Stimulated activated CD8-positive, alpha-beta memory T cell treated with anti-CD3 and anti-CD28 coated beads, Interleukin-4, amount 100 ng/mL, for 1 hour (primary cell): ENCODE measurements at places on chromosomes 2 and 18.

DNA sequence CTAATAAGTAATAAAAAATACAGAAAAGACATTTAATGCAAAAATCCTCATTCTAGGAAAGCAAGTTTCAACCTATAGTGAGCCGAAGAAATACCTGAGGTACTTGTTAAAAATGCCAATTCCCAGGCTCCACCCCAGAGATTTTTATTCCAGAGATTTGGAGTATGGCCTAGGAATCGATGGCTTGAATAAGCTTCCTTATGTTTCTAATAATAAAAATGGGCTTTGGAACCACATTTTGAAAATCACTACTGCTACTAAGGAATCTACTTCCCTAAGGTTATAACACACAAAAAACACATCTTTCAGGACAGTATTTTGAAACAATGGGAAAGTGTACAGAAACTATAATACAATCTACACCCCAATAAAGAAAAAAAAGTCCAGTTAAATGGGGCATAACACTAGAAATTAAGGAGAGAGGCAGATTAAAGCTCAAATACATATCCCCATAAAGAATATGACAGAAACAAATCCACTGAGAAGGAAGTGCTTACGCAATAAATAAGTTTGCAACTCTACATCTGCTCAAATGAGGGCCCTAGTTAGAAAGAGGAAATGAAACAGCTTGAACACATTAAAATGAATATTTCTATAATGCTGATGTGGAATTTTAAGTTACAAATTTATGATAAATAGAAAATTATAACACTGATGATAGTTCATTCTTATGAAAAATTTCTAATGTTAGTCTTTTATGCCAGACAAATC is 103.7 kb downstream of the EPB41L3 start:
- DNase-seq, result no peak

DNA sequence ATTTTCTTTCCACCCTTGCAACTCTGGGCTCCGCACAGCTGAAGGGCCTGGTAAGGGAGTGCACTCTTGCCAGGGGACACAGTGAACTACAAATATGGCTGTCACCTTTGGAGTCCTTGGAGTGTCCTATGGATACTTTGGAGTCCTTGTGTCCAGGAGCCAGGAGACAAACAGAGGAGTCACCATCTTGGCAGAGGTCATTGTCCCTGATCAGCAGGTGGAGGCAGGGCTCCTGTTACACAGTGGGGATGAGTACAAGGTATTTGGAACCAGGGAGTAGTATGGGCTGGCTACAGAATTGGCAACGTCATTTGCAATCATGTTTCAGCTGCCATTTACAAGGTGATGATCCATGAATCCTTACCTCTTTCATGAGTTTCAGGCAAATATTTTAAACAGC is 132.5 kb downstream of the FAM161A start:
- no peak for DNase-seq

GRCh38 chr2:231413456-231413855 is 17.9 kb downstream of the B3GNT7 start:
- DNase-seq, result no peak

DNA sequence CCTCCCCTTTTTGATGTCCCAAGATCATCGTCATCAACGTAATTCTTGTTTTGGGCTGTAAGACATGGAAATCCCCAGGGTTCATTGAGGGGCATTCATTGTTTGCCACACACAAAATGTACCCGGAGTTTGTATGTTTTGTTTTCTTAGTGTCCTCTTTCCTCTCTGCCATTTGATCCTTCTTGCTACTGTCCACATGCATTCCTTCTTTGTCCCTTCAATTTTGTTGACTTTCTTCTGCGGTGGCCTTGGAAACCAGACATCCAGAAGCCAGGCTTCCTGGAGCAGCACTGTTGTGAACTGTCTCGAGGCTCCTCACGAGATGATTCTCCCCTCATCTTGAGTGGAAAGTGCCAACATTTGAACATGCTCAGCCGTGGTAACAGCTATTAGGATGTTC is 24.8 kb downstream of the IGFBP2 start:
- no peak for DNase-seq

GRCh38 chr2:95015261-95015912 is 10.1 kb upstream of the MAL start:
- DNase-seq, result no peak

DNA sequence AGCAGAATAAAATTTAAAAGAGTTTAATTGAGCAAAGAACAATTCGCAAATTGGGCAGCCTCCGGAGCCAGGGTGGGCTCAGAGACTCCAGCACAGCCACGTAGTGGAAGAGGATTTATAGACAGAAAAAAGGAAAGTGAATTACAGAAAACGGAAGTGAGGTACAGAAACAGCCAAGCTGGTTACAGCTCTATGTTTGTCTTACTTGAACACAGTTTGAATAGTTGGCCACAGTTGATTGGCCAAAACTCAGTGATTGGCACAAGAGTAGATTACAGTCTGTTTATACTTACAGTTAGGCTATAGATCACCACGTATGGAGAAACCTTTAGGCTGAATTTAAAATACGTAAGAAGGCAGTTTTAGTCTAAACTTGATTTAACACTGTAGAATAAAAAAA is 78.8 kb upstream of the NEDD4L start:
- no peak for DNase-seq

DNA sequence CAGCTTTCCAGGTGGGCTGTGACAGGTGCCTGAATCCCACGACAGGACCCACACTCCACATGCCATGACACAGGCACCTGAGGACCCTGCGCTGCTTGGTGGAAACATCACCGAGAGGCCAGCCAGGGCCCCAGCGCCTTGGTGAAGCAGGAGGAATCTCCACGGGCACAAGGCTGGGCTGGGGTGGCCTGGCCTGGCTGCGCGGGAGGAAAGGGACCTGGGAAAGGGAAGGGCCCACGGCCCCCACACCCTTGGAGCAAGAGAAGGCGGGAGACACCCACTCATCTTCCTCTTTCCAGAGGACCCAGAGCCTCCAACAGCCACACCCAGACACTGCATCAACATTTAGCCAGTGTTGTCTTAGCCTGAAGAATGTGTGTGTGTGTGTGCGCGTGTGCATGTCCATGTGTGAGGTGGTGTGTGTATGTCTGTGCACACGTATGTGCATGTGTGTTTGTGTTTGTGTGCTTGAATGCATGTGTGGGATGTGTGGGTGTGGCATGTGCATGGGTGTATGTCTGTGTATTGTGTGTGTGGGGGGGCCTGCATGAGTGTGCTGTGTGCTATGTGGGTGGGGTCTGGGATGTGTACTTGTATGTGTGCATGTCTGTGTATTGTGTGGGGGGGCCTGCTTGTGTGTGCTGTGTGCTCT is 6.3 kb upstream of the OTOS start:
- DNase-seq, result no peak

- DNase-seq, result no peak
Measured at GRCh38 chr2:120821446-120822160, 85.9 kb downstream of the GLI2 start.

- DNase-seq, result no peak
Measured at GRCh38 chr2:7788736-7789135, 871.5 kb downstream of the RNF144A start.

DNA sequence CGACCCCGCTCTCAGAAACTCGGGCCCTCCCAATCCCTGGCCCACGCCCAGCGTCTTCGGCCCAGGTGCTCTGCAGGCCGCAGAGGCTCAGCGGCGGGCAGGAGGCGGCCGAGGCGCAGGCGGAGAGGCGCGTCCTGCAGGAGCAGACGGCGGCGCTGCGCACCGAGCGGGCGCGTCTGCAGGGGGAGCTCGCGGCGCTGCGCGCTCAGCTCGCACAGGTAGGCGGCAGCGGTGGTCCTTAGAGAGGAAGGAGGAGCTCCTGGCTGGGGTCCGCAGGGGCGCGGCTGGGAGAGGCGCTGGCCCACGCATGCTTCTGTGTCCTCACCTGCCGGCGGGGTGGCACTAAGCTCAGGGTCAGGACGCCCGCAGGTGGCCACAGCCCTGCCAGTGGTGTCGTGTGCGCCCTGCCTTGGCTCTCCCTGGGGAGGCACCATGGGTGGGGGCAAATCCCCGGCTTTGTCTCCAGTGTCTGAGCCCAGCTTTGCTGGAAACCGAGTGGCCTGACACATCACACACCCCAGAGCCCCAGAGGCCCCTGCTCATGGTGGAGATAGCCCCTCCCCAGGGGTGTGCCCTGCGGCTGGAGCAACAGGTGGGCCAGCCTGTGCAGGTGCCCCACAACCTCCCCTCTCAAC is 14.9 kb upstream of the SNED1 start:
- no peak for DNase-seq

DNA sequence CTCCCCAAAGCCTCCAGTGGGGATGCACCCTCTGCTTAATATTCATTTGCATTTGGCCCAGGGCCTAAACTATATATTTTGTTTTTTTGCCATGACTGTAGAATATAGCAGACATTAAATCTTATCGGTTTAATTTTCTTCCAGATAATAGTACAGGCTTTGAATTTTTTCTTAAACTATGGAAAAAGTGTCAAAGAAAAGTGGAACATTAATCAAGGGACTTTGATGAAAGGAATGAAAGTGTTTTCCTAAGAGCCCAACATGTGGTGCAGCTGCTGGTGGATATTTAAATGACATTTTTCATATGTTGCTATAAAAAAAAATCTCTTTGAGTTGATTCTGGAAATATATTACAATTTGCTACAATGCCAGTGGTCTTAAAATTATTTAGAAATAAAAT is 346.8 kb downstream of the CYP26B1 start:
- DNase-seq, result no peak

DNA sequence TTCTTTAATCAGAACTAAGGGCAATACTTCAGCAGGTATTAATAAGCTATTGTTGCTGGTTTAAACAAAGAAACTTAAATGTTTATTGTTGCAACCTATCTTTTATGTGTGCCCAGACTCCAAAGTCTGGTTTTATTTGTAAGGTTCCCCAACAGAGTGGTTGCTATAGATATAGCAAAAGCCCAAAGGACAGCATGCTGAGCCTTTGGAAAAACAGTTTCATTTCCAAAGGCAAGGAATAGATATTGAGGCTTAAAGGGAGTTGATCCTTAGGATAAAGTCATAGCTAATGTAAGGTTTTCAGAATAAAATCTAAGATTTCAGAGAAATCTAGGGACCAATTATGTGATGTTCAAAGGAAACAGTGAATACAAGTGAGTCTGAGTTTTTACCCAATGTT is 413.2 kb upstream of the SLC14A2 start:
- no peak for DNase-seq

DNA sequence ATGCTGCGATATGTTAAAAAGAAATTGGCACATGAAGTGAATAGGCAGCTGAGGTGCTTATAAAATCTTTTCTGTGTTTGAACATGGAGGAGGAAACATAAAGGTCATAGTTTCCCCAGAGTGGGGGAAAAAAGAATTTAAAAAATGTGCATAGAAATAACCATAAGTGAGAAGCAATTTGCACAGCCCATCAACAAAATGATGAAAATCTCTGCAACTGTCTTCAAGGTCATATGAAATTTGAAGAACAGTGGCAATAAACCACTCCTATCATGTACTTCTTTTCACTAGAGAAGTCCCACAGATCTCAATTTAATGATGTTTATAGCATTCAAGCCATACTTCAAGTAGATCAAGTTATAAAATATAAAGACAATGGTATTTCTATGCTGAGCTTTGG is 46.7 kb upstream of the ZNF804A start:
- no peak for DNase-seq

DNA sequence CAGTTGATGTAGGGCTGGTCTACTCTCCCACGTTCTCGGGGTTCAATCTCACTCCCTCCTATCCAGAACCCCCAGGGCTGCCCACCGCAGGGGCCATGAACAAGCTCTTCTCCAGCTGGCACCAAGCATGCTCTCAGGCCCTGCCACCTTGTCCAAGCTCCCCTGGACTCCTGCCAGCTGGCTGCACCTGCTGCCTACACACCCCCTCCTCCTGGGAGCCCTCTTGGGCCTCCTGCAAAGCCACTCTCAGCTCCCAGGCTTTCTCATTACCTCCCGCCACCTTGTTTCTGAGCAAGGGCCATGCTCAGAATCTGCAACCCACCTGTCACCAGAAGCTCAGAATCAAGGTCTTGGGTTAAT is 56.0 kb downstream of the HDAC4 start:
- no peak for DNase-seq

DNA sequence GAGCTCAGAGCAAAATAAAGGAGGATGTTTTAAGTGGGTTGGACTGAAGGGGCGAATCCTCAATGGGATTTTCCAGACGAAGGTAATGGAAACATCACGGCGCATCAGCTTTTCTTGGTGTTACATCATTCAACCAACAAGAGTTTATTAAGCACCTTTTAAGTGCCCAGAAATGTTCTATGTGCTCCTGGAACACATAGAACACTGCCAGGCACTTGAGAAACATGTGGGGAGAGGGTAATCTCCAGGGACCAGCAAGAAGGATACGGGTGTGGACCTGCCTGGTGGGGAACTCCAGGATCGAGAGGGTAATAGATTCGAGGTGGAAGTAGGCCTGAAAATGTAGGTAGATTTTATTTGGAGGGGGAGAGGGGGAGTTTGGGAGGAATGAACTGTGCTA is 168.6 kb downstream of the PRKCE start:
- no peak for DNase-seq

DNA sequence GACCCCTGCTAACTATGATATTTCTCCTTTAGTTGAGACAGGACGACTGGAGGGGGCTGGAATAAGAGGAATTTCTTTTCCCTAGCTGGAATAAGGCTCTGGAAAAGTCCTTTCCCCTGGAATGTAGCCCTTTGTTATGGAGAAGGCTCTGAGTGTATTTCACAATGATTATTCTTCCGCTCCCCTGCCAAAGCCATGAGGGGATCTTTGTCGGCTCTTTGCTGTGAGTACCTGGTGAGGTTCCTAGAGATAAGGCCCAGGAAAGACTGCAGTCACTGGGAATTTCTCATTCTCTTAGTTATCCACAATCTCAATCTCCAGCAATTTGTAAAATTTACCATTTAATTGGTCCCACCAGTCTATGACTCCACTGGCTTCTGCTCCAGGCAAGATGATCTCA is 340.2 kb upstream of the HNRNPA3 start:
- DNase-seq, result no peak

- DNase-seq, result no peak
Measured at GRCh38 chr2:36770542-36771287, 74.2 kb downstream of the VIT start.

- DNase-seq, result no peak
Measured at GRCh38 chr2:168136392-168136977, 110.9 kb downstream of the STK39 start.

GRCh38 chr2:141900826-141901225 is 230.0 kb downstream of the LRP1B start:
- no peak for DNase-seq

DNA sequence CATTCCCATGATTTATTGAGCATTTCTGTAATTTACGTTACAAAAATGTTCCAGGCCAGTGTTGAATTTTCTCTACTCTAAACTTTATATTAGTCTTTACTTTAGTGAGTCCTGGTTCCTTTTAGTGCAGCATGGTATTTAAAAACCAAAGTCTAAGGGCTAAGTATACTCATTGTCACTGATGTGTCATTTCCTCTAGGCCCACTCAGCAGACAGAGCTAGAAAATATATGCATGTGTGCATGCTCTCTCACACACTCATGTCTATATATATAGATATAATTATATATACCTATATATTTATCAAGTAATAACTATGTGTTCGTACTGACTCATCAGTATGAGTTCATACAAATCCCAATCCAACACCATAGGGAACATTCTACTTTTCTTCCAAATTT is 132.5 kb upstream of the SLC8A1 start:
- DNase-seq, result no peak
